Stimulated activated CD4-positive, alpha-beta T cell treated with anti-CD3 and anti-CD28 coated beads, Interleukin-1b, Interleukin-23, amount 100 ng/mL, for 24 hours (primary cell): ENCODE measurements at places on chromosomes 4 and X.

- DNase-seq = no peak
Observed at GRCh38 chr4:103422467-103423219, 224.5 kb upstream of the CENPE start.

DNA sequence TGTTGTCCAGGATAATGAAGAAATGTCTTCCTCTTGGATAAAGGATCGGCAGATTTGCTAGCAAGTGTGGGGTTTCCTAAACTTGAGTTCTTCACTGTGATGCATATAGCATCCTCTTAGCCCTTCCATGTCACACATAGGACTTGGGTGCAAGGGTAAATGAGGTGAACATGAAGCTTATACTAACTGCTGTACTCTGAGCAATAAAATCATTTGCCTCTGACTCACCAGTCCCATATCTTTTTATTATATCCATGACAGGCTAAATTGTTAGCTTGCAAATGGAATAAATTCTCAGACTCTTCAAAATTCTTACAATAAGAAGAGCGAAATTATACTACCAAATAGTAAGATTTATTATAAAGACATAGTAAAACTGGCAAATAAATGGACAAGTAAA is 14.7 kb upstream of the TBC1D1 start:
- no peak for DNase-seq

- no peak for DNase-seq
Observed at GRCh38 chrX:18886005-18886343, 97.9 kb downstream of the PHKA2 start.

GRCh38 chr4:16133406-16133805 is 49.6 kb upstream of the PROM1 start:
- DNase-seq = no peak

DNA sequence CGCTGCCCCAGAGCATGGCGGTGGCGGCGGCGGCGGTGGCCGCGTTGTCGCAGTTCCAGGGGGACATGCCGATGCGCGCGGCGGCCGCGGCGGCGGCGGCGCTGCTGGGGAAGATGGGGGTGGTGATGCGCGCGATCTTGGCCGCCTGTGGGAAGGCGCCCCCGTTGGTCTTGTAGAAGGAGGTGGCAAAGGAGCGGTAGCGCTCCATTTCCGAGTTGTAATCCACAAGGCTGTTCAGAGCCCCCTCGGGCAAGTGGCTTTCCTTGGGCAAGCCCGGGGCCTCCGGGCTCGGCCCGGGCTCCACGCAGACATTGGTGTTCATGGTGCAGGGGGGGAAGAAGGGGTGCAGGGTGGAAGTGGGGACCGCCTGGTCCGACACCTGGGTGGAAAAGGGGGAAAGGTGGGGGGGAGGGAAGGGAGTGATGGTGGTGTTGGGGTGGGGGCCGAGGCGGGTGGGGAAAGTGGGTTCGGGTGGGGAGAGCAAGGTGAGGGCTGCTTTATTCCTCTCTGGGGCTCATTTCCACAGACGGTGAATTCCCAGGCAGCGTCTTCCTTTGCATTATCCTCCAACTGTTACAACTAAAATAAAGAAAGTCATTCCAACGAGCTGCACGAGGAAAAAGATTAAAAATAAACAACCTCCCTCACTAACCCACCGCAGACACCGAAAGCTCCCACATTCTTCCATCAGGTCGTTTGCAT is 3.1 kb downstream of the CXXC4 start:
- DNase-seq = no peak

- no peak for DNase-seq
Observed at GRCh38 chr4:162560073-162560472, 396.3 kb upstream of the FSTL5 start.

- DNase-seq = no peak
Observed at GRCh38 chrX:74389016-74389722, 32.1 kb upstream of the SLC16A2 start.

GRCh38 chr4:165928601-165929000 is 55.6 kb downstream of the TLL1 start:
- DNase-seq = no peak

- no peak for DNase-seq
Observed at GRCh38 chr4:56655209-56655626, 25.9 kb downstream of the HOPX start.

DNA sequence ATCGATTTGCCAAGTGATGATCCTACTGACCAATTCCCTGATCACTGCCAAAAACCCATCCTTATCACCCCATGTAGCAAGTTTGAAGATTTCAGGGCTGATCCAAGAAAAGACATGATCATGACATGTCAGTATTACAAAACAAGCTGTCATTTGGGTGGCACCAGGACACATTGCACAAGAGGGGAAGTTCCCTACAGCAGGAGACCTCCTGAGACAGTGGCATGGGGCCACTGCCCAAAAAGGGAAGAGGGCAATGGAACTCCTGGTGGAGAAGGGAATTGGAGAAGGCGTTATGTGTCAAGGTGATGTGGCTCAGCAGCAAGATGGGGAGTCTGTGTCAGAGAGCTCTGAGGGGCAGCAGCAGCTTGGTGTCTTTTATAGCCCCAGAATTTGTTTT is 43.4 kb downstream of the ZNF182 start:
- DNase-seq = no peak

GRCh38 chr4:102169345-102169744 is 175.9 kb downstream of the SLC39A8 start:
- DNase-seq = no peak

GRCh38 chrX:52988985-52989917 is 30.9 kb upstream of the FAM156A start:
- DNase-seq = no peak

GRCh38 chr4:166823848-166824247 is 410.4 kb downstream of the SPOCK3 start:
- DNase-seq = no peak

DNA sequence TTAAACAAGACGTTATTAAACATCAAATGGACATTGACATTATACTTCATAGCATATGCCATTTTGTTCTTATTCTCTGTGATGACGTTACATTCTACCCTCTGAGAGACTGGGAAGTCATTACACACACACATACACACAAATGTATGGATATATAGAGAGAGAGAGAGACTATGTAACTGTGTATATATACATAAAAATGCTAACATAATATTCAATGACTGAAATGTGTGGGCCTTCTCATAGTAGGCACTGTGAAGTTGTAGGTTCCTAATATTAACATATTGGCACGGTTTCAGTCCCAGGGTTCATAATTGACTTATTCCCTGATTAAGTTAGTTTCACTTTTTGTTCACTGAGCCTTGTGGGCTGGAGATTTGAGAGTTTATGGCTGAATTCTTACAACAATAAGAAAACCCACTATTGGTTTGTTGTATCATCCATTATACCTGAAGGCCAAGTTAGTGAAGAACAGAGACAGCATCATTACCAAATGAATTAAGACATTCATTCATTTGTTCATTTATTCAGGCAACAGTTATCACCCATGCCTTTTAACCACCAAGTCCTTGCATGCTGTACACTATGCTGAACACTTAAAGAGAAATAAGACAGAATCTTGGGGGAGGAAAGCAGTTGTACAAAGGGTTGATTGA is 68.5 kb downstream of the GAB1 start:
- DNase-seq = no peak

GRCh38 chr4:153683763-153684181 is 308 bp upstream of the TLR2 start:
- DNase-seq = no peak

GRCh38 chrX:35458142-35458541 is 340.0 kb upstream of the MAGEB16 start:
- DNase-seq = no peak

DNA sequence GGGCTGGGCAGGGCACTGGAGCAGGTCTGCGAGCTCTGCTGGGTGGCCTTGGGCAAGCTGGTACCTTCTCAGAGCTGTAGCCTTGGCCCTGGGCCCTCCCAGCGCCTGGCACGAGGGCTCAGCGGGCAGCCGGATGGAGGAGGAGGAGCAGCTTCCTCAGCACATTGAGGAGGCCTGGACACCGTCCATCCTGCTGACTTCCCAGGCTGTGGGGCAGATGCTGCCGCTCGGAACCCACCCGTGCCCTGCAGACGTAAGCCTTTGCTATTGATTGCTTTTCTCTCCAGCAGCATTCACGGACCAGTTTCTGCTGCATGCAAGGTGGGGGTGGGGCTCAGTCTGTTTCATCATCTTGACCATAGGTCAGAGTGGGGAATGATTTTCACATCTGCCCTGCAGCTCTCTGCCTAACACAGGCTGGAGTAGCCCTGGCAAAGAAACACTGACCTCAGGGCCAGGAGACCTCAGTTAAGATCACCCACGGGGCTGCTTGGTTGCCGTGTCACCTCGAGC is 80.7 kb upstream of the PSAPL1 start:
- no peak for DNase-seq

- no peak for DNase-seq
Observed at GRCh38 chr4:102563000-102563399, 61.8 kb downstream of the NFKB1 start.

DNA sequence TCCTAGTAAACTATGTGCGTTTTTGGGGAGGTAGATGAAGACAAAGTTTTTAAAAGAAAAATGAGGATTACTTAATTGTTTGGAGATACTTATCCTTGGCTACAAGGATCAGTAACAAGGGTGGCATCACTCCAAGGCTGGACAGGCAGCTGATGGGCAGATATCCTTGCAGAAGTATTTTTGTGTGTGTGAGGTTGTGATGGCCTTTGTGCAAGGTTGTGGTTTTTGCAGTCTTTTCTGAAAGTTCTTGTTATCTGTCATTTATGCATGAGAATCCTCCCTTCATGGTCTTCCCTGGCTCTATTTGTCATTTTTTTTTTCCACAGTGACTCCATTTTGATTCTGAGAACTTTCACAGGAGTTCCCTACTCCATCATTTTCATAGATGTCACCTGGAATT is 96.0 kb upstream of the C1GALT1C1 start:
- DNase-seq = no peak

- no peak for DNase-seq
Observed at GRCh38 chr4:11727903-11728564, 299.3 kb upstream of the HS3ST1 start.

GRCh38 chr4:8331575-8331955 is 62.0 kb downstream of the HTRA3 start:
- DNase-seq = no peak

DNA sequence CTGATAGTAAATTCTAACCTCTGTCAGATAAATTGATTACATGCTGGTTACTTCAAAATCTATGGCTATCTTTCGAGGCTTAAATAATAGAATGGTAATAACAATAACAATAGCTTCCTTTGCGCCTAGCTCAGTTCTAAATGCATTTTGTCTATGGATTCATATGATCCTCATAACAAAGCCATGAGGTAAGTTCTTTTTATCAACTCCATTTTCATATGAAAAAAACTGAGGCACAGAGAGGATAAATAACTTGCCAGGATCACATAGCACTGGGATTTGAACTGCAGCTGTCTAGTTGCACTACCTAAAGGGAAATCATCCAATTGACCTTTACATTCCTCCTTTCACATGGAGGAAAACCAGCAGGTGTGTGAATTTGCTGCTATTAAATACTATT is 108.6 kb upstream of the ARX start:
- DNase-seq = no peak

GRCh38 chr4:26150948-26151347 is 169.9 kb upstream of the RBPJ start:
- DNase-seq = no peak

DNA sequence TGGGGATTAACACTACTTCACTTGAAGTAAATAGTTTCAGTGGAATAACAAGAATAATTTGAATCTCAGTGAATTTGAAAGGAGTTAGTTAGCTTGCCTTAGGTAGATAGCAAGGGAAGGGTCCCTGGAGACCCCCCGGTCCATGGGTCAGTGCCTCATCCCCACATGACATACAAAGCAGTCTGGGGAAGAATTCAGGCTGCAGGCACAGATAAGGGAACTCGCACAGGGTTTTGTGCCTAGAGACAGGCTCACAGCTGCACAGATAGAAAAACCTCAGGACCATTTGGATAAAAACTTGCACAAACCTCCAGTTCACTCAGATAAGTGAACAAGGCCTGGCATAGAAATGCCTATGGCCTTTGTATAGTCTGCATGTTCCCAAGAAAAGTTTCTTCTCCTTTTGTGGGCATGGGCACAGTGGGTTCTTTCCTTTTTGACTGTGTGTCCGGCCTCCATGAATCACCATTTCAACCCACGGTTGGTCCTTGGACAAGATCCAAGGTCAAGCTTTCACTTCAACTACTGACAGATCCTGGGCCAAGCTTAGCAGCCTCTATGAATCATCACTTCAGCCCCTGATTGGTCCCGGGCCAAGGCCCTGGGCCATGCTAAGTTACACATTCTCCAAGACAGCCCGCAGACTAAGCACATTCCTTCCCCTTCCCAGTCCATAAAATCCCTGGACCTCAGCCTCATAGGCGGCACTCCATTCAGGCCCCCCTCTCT is 108.3 kb upstream of the KLHL4 start:
- DNase-seq = no peak

DNA sequence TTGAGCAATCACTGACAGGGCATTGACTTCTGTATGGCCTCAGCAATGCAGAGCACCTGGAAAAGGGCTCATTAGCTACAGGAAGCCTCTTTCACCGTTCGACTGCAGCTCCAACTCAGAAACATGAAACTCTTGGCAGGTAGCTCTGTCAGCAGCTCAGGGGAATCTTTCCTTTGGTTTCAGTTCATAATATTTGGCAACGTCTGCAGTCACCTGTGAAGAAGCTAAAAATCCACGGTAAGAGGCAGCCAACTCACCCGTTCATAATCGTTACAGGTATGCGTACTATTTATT is 354.9 kb downstream of the CAMK2D start:
- no peak for DNase-seq

DNA sequence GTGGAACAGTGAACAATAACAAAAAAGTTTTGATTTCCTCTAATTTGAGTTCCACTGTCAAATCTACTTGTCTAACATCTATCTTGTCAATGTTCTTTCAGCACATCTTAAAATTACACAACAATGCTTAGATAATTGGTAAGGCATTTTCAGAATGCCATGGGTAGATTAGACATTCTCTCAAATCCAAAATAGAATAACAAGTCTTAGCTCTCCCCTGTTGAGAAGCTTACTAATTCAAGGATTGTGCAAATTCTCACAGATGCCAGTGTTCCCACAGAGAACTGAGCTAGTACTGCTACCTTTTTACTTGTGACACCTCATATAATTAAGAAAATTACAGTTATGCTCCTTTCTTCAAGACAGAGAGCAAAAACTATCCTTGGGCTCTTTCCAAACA is 2442.0 kb downstream of the PCDH7 start:
- no peak for DNase-seq

- DNase-seq = no peak
Observed at GRCh38 chrX:76148041-76148665, 24.7 kb upstream of the PBDC1 start.

- DNase-seq = no peak
Observed at GRCh38 chr4:155690044-155690837, 23.6 kb downstream of the GUCY1A1 start.

DNA sequence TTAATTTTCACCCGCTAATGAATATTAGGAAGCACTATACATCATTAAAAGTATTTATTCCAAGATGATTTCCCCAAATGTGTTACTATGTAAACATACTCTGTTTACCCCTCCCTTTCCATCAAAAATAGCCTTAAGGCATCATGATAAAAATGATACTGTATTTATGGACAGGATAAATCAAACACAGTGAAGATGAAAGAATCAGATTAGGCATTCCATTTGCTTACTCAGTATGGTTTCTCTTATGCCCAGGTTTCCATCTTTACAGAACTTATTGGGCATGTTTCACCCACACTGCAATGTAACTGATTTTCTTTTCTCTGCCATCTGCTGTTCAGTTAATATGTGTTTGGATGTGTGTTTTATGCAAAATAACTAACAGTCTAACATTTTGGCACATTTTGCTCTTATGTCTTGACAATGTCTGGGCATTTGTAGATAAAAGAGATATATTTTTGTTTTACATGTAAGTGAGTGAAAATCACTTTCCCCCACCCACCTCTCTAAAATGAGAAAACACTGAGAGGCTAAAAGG is 445.2 kb downstream of the RPA4 start:
- no peak for DNase-seq
